Umbilical cord (tissue), 2 donors: ENCODE measurements at places on chromosomes 4 and X. TPM values are rescaled to one million over a fixed set of nuclear protein-coding genes. Genes with fewer than 3 reads are reported as not detected.

Gene C4orf51
- 5.8 TPM for total RNA-seq

Gene EGF
- total RNA-seq = 8.4 TPM

Gene VCX
- total RNA-seq = not detected

Gene NRK
- total RNA-seq = 2.4 TPM

Gene MAGEA6
- not detected for total RNA-seq

Gene FGD1
- total RNA-seq = 3.1 TPM

DNA sequence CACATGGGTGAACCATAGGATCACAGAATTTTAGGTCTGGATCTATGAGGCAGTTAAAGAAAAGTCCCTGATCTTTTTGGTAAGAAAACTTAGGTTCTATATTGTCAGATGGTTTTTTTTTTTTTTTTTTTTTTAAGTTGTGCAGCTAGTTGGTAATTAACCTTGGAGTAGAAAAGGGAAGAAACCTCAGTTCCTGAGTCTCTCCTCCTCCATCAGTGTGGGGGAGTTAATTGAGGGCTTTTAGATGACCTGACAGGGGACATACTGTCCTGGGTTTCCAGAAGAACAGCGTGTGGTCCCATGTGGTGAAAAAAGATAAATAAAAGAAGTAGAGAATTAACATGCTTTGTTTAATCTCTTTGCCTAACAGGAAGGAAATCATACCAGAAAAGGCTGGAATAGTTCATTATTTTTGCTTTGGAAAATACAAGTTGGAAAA, 123.7 kb downstream of the ARHGAP10 start:
- DNase-seq = no peak

DNA sequence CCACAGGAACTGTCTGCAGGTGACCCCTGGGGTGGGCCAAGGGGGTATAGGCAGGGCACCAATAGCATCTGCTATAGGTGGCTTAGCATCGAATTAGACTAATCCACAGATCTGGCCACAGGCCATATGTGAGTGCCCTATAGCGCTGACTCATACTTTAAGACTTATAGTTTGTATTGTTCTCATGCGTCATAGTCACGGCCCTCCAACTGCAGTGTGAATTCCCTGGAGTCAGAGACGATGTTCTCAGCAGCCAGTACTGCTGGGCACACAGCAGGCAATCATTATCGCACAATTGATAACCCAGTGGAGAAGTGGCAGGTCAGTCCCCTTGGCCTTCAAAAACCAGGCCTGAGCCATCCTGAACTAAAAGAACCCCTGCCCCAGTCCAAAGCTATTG, 58.1 kb downstream of the ADGRG2 start:
- no peak for DNase-seq

DNA sequence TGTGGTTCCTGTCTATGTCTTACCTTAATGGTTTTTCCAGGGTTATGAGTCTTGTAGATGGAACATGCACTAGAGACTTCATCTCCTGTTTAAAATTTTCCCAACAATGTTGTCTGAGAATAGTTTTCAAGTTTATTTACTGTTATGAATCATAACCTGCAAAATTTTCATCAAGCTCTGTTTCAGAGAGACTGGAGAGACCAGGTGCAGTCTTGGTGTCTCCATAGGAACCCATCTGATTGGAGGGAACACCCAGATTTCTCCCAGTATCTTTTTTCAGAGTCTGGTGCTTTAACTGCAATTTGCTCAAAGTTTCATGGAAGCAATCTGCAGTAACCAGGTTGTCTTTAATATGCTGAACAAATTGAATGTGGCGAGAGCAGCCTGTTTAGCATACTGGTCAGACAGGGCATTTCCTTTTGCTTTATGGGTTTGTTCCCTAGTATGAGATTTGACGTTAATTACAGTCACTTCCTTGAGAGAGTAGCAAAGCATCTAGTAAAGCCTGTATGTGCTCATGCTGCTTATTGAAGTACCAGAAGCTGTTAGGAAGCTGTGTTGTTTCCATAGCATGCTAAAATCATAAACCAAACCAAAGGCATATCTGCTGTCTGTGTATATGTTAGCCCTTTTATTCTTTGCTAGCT, 18.8 kb upstream of the VSIG1 start:
- DNase-seq = peak; percentile 10

- no peak for DNase-seq
Measured at GRCh38 chr4:126986828-126987227, 645.9 kb upstream of the INTU start.

GRCh38 chr4:120071192-120071795, 4.6 kb upstream of the MAD2L1 start:
- peak; percentile 77 for DNase-seq

GRCh38 chrX:68018248-68019203, 414.8 kb downstream of the OPHN1 start:
- DNase-seq = no peak

- DNase-seq = no peak
Measured at GRCh38 chr4:36020351-36020750, 224.0 kb downstream of the ARAP2 start.

- peak; percentile 38 for DNase-seq
Measured at GRCh38 chrX:119790977-119791436, 423 bp downstream of the RPL39 start.

GRCh38 chrX:100409610-100410590, at the start of gene PCDH19:
TSS of gene PCDH19 (minus strand) at chrX:100410273. CDS start at chrX:100408597, 1,676 bp downstream.
- DNase-seq = peak; percentile 71

DNA sequence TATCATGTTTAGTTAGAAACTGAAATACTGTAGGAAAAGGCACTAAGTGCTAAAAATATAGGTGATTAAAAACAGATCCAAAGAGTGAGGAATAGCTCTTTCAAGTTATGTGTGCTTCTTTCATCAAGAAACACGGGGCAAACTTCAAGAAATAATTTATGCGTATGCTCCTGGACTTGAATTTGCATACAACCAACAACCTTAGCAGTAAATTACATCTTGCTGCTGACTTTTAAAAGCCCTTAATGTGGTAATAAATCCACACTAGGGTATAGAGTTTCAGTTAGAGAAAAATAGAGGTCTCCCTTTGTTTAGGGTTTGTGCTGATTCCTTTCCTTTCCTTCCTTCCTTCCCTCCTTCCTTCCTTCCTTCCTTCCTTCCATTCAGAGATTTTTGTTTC, 94.5 kb upstream of the GC start:
- DNase-seq = no peak

GRCh38 chr4:183940864-183941263, 35.8 kb downstream of the STOX2 start:
- peak; percentile 7 for DNase-seq

DNA sequence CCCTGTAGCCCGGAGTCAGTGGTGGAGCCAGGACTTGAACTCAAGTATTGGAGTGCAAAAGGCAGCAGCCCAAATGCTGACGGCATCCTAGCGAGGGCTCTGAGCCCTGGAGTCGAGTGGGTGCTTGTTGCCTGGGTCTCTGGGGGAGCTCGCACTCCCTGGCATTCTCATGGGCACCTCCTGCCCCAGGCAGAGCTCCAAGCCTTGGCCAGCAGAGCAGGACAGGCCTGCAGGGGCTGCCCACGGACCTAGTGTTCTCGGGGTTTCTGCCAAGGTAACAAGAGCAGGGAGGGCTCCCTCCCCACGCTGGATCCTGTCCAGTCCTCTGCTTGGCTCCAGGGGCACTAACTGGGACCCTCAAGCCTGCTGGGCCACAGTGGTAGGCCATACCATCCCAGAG, 17.6 kb upstream of the WFS1 start:
- no peak for DNase-seq
